ENCODE measurements at places on chromosomes 13 and 19.

DNA sequence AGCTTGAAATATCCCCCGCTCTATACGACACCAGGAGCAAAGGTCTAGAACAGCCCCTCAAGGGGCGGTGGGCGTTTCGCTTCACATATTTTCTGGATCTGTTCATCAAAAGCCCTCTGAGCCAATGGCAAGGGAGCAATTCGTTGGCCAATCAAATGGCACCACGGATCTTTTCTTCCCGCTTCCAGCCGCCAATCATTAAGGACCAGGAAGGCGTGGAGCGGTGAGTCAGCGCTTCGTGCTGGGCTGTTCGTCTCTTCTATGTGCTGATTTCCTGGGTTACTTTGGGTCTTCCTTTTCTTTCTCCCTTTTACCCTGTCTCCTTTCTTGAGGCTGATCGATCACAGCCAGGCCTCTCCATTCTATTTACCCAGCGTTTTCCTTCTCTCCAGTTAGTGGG, at the start of gene NLRP4:
Gene NLRP4 (plus strand): TSS at position 201 of the 400 bp plus-strand sequence. CDS start 15,541 bp downstream, outside the sequence.
- no peak for ATAC-seq

GRCh38 chr13:107251341-107251740, 683.4 kb upstream of the ARGLU1 start:
- no peak for ATAC-seq

GRCh38 chr13:60794751-60795150, 397.7 kb downstream of the TDRD3 start:
- no peak for ATAC-seq

DNA sequence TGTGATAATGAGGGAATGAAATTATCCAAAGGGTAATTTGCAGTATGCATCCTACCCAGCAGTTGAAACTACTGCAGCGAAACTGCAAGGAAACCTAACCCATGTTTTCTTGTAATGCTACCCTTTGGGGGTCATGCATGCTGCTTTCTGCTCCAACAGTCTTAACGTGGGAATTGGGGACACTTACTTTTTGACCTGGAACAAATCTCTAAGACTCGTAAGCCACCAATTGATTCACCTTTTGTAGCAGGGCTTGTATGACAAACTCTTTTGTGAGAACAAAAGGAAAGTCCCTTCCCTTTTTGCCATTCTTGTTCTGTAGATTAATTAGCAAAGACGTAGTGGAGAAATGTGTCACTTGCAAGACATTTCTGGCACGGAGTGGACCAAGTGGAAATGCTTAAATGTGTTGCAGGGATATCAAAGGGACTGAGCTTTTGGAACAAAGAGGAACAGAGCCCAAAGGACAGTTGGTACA, 27.4 kb downstream of the LRCH1 start:
- ATAC-seq = no peak

DNA sequence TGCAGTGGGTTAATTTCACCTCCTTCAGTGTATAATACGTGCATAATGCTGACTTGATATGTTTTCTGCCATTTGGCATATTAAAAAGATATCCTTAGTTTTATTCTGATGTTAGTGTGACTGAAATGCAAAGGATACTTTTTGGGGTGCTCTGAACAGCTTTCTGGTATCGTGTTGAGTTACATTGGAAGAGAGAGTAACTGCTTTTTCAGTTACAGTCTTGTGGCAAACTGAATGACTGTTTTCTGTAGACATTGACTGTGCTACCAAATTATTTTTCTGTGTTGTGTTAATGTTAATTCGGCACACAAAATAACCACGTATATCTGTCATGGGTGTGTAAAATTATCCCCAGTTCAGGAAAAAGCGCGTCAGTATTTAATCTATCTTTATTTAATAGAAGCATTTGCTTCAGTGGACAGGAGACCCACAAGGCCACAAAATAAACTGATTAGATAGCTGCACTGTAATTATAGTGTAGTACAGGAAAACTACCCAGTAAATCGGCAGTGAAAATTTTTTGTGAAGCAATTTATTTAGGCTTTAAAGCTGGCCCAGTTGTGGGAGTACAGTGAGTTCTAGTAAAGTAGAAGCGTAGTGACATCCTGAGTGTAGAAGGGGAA, 2.5 kb downstream of the URI1 start:
- ATAC-seq = no peak

GRCh38 chr19:48636859-48637448, at the start of gene DBP:
TSS of gene DBP (minus strand) at chr19:48637379. CDS start at chr19:48636994, 385 bp downstream.
- no peak for ATAC-seq

DNA sequence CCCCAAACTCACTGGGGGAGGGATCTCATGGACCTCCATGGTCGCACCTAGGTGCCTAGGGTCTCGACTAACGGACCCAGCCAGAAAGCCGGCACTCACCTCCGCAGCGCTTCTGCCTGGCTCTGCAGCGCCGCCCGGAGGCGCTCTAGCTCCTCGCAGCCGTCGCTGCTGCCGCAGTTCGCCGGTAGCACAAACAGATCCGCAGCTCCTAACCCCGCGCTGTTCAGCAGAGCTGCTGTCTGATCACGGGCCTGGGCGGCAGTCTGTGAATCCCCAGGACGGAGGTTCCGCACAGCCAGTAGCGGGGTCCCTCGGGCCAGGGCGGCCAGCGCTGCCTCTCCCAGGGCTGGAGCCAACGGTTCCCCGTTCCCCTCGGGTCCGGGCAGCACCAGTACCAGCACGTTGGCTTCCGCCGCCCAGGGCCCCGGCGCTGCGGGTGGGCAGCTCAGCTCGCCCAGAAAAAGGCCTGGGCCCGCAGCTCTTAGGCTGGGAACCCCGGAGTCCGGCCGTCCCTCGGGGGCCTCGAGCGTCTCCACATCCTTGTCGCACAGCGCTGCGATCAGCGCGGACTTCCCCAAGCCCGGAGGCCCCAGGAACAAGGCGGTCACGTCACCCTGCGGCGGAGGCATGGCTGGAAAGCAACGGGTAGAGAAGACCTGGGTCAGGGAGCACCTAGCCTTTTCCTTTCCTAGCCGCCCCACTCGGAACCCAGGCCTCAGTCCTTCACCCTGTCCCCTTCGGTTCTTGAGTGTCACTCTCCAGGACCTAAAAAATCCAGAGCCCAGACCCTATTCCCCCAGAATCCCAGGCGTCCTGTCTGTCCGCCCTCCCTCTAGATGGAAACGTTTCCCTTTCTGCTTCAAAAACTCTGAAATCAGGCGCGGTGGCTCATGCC, 977 bp downstream of the IRGQ start:
- peak; percentile 44 for ATAC-seq

GRCh38 chr13:44299152-44299943, 74.3 kb upstream of the SERP2 start:
- ATAC-seq = no peak

DNA sequence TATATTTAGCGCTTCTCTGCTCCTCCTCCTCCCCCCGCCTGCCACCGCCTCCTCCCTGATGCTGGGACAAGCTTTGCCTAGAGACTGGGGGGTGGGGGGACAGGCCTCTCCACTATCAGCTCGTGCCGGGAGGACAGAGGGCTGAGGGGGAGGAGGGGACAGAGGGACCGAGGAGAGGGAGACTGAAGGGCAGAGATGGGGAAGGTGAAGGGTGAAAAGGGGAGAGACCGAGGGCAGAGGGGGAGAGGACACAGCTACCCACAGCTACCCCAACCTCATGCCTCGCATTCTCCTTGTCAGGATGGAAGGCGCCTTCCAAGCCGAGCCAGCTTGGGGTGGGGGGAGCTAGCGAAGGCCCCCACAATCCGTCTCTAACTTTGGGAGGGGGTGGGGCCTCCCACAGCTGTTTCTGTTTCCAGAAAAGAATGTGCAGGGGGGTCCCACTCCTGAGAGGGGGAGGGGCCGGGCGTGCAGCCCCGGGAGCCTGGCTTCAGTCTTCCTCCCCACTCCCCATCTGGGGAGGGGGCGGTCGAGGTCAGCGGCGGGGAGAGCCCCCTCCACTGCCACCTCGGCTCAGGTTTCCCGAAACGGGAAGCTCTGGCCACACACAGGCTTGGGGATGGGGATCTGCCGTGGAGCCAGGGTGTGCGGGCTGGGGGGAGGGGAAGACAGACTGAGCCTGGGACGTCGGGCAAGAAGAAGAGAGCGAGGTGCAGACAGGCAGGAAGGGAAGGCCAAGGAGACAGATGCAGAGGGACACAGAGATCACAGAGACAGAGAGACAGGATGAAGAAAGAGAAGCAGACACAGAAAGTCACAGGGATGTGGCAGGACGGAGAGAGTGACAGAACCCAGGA, 1.6 kb downstream of the DACT3 start:
- no peak for ATAC-seq

- no peak for ATAC-seq
Measured at GRCh38 chr13:24627946-24628345, 52.3 kb upstream of the ATP12A start.

DNA sequence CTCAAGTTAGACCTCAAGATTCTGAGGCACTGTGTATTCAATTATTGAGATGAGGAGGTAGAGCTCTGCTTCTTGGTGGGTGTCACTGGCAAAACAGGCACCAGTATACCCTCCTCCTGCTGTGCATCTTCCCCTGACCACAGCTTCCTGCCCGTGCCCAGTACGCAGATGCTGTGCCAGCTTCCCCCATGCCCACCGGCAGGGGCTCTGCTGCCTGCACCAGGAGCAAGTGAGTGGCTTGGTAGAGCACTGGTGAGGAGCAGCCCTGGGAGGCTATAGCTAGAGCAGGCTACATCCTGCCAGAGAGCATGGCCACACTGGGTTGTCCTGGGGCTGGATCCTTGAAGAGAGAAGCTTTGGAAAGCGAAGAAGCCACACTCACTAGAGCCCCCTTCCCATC, 21.0 kb upstream of the RNF17 start:
- no peak for ATAC-seq

GRCh38 chr13:96075953-96076543, 13.9 kb upstream of the HS6ST3 start:
- ATAC-seq = no peak

GRCh38 chr13:26523007-26523406, 34.5 kb upstream of the WASF3 start:
- ATAC-seq = no peak

DNA sequence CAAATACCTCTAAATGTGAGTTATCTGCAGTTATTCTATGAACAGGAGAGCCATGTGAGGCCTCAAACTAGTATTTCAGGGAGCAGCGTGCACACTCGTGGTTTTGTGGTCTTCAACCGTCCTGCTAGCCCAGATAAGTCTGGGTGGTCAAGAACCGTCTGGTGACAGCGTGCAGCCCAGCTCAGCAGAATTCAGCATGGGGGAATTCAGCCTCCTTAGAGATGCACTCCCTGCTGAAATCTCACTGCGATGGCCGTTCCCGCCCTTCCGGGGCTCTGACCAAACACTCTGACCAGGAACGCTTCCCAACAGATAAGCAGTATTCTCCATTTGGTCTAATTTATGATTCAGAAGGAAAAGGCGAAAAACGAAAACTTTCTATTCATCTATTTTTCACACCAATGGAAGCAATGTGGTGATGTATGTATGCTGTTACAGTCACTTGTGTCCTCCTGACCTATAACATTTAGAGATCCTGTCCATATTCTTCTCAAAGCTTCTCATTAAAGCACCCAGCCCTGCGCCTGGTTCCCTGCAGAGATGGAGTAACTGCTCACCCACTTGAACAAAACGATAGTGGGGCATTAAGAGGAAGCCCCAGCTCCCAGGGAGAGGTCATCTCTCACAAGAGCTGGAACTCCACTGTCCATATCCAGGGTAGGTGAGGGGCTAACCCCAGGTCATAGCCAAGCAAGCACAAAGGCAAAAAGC, 2.9 kb downstream of the ANKRD27 start:
- no peak for ATAC-seq

GRCh38 chr13:48349525-48349924, 46.0 kb downstream of the RB1 start:
- no peak for ATAC-seq

- no peak for ATAC-seq
Measured at GRCh38 chr13:25330541-25330940, 29.1 kb downstream of the NUP58 start.

GRCh38 chr13:97275776-97276501, 53.8 kb downstream of the MBNL2 start:
- ATAC-seq = no peak
